ENCODE measurements at places on chromosomes 12 and 14.

DNA sequence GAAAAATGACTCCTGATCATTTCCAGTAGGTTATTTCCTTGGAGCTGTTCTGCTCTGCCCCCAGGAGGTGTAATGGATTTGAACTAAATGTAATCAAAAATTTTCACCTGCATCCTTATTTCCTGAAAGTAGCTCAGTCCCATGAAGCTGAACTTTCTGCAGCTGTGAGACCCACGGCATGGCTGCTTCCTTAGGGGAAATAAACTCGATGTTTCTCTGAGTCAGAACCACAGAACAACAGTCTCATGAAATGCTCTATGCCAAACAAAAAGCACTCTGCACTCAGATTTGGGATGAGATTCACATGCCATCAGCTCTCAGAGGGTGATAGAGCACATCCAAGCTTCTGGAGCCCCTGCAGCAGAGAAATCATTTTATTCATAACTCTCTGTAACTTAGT is 224.1 kb upstream of the PLEKHG7 start:
- DNase-seq = no peak

DNA sequence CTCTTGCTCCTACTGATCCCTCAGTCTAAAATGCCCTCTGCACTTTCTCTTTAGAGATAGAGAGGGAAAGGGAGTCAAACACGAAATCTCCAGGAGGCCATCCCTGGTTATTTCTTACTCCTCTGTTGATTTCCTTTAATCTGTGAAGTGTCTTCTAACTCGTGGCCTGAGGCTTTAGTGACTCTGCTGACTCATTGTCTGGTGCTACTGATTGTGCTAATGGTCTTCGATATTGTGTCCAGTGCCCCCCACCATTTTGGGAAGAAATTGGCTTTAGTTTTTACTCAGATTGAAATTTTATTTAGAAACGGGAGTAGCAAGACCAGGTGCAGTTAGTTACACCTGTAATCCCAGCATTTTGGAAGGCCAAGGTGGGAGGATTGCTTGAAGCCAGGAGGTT is 839 bp downstream of the CLEC9A start:
- no peak for DNase-seq

DNA sequence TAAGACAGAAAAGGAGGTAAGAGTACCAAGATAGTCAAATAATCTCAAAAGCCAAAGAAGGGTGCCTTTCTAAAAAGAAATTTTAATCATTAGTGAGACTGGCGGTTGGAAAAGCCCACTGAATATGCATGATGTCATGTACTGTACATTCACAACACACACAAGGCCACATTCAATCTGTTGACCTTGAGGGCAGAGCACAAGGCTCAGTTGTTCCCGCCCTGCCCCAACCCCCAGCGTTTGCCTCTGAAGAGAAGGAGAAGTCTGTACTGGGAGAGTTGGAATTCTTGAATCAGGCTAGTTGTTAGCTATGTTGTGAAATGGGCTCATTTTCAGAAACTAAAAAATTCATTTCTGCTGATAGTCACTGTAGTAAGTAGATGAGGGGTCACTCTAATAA is 50.2 kb upstream of the NID2 start:
- DNase-seq = no peak

- no peak for DNase-seq
Measured at GRCh38 chr12:69684466-69684865, 14.6 kb downstream of the BEST3 start.

DNA sequence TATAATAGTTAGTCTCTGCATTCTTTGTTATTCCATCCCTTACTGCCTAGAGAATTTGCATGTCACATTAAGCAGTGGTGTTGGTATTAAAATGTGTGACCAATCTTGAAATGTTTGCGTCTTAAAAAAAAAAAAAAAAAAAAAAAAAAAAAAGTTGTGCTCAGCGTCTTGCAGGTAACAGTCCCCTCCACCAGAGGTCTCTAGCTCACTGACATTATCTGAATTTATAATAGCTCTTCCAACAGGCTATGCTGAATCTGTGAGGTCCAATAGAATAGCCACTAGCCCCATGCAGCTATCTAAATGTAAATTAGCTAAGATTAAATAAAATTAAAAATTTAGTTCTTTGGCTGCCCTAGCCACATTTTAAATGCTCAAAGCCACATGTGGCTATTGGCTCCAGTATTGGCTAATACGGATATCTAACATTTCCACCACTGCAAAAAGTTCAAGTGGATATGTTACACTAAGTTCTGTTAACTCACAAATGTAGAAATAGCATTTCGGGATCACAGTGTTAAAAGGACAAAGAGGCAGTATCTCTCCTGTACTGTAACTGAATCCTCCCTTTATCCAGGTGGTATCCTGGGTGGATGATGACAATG is 28.7 kb downstream of the NKX2-8 start:
- no peak for DNase-seq

DNA sequence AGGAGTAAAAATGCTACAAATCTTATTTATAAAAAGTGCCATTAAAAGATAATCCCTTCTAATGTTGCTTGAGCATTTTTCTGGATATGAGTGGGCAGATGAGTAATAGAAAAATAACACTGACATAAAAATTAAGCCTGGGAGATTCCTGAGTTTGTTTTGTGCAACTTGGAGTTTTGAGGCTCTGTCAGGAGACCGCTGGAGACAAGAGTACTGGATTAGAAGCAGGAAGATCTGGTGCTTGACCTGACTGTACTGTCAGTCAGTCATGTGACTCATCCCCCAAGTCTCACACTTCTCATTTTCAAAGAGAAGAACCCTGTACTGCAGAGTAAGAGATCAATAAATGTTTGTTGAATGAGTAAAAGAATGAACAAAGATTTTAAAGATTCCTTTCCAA is 29.4 kb downstream of the ANO4 start:
- no peak for DNase-seq

GRCh38 chr12:57208631-57209282 is 7.8 kb upstream of the NXPH4 start:
- DNase-seq = no peak

- peak; percentile 68 for DNase-seq
Measured at GRCh38 chr12:31362115-31362758, 36.3 kb upstream of the SINHCAF start.

DNA sequence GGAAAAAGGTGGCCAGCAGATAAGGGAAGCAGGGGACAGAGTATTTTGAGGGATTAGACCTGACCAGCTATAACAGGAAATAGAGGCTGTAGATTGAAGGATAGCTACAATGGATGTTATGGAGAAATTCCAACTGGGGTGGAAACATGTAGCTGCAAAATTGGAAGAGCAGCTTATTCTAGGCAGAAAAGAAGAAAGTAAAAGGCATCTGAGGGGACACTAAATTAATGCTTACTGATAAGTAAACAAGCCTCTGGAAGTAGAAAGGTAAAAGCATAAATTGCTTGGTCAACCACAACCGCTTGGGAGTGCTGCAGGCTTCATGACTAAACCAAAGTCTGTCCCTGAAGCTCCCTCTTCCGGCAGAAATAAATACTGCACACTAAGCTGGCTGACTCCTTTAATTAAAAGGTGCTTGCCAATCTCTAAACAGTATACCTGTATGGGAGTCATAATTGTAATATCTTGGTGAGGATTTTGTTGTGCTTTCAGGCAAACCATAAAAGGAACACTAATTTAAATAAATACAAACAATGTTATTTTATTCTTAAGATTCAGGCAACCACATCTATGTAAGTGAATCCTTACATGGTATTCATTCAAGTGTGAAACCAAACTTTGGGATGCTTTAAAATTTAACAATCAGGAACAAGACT is 7.7 kb downstream of the UBC start:
- DNase-seq = peak; percentile 92

DNA sequence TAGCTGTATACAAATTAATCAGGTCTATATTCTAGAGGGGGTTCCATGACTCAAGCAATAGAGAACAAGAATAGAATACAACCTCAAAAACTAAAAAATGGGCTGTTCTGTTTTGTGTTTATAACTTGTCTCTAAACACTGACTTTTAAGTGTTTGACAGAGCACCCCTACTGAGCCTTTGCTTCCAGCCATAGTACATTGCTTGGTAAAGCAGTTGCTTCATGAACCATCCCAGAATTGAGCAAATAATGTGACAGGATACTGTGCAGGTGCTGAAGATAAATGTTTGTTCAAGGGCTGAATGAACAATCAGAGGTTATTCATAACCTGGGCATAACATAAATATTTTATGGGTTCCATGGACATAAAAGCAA is 11.5 kb downstream of the SPTSSA start:
- no peak for DNase-seq

GRCh38 chr12:84599539-84599938 is 313.1 kb downstream of the SLC6A15 start:
- DNase-seq = no peak

DNA sequence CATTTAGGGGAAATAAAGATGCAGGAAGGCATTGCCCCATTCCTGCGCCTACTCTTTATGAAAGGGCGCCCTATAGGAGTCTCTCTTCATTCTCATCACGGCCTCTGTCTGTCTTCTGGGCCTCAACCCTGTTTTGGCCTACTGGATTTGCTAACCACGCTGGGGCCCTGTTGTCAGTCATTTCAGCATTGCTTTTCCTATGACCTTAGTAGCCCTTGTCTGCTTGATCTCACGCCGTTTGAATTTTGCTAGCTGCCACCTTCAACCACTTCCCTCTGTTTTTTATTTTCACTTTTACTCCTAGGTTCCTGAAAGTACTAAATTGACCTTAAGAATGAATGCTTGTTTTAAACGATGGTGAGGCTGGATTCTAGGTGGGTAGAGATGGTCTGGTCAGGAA is 139.0 kb downstream of the SYNE2 start:
- no peak for DNase-seq

DNA sequence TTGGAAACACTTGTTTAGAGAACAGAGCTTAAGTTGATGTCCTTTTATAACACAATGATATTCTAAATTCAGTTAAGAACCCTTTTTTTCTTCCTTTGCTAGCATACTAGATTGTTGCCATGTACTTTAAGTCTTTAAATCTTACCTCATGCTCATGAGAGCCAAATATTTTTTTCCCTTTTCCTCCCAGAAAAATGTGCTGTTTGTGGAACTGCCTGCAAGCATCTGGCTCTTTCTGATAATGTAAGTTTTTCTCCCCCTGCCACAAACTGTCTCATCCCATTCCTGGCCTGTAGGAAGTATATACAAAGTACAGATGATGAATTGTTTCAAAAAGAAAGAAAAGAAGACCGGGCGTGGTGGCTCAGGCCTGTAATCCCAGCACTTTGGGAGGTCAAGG is 5.3 kb downstream of the RNF212B start:
- DNase-seq = no peak

- DNase-seq = no peak
Measured at GRCh38 chr12:126355346-126355745, 1290.1 kb downstream of the AACS start.

DNA sequence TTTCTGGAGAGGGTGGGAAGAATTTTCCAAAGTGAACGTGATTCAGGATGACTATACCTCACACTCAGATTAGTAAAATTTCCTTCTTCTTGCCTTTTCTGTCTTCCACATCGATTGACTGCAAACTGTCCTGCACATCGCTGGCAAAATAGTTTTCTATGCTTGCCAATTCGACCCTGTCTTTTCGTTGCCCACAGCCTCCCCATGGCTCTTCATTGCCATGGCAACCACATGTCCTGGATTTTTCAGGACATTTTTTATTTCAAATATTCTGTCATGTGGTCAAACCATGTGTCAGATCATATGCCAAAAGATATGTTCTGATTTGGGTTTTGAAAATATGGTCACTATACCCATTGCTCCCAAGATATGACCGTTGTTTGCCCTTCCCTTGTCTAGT is 46.9 kb upstream of the OTX2 start:
- no peak for DNase-seq

- DNase-seq = no peak
Measured at GRCh38 chr12:120067084-120067869, 49.3 kb downstream of the RAB35 start.

DNA sequence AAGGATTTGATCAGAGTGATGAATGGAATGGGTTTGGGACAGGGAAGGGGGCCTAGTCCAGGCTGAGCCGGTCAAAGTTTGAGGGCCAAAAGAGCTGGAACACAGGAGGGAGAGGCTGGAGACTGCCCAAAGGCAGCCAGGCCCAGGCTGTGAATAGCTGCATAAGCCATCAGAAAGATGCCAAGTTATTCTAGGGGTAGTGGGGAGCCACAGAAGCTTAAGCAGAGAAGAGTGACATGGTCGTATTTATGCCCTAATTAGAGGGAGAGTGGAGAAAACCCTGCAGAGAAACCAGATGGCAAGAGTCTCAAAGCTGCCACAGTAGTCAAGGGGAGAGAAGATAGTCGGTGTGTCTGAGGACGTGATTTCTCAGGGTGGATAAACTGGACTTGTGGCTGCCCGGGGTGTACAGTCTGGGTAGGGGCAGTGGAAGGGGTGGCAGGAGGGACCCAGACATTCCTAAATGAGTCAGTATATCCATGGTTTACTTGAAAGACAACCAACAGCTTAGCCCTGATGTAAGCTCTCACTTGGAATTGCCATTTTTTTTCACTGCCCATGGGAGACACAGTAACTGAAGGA is 99.2 kb downstream of the PRICKLE1 start:
- no peak for DNase-seq

DNA sequence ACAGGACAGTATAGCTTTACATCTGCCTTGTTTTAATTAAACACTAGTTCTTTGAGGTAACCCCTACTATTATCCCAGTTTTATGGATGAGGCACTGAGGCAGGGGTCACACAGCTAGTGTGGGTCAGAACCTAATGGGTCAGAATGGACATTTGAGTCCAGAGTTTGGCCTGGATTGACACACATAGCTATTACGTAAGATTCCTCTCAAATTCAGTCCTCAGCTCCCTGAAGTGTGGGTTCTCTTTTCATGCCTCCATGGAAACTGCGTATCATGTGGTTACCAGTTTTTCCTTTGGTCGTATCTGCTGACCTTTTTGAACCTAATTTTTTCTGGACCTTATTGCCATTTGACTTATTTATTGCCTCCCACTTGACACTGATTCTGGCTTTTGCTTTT is 40.4 kb downstream of the PSEN1 start:
- no peak for DNase-seq

DNA sequence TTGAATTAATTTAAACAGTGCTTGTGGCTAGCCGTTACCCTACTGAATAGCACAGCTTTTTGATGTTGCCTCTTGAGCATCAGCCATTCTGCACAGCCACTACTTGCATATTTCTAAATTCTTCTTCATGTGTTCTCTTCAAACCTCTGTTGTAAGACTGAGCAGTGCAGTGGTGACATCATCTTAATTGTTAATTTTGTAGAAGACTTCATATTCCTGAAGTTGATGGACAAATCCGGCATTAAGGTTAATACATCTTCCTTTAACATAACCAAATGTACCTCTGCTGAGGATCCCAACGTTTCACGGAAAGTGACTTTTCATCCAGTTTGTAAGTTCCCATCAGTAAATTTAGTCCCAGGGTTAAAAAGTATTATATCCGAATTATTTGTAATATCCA is 25.6 kb downstream of the SENP1 start:
- no peak for DNase-seq

DNA sequence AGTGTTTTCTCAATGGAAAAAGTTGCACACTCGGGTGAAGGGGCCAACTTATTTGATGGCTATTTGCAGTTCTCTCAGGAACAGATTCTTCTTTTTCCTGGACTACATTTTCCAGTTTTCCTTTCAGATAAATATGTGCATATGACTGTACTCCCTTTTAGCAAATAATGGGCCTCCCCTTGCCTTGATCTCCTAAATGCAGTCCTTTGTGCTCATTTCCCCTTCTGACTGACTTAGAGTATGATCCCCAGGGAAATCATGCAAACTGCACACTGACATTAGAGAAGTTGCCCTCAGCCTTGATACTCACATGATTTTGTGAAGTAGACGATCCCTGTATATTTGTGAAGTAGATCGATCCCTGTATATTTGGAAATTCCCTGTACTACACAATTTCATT is 492.9 kb upstream of the NOVA1 start:
- no peak for DNase-seq

GRCh38 chr14:44383636-44384035 is 123.4 kb downstream of the FSCB start:
- no peak for DNase-seq

All from H1 (cell line).